ENCODE measurements at places on chromosomes 2 and 18.

- DNase-seq: no peak
Observed at GRCh38 chr2:65722028-65722778, 289.8 kb upstream of the SPRED2 start.

- DNase-seq: no peak
Observed at GRCh38 chr2:239429473-239430350, 28.9 kb upstream of the HDAC4 start.

DNA sequence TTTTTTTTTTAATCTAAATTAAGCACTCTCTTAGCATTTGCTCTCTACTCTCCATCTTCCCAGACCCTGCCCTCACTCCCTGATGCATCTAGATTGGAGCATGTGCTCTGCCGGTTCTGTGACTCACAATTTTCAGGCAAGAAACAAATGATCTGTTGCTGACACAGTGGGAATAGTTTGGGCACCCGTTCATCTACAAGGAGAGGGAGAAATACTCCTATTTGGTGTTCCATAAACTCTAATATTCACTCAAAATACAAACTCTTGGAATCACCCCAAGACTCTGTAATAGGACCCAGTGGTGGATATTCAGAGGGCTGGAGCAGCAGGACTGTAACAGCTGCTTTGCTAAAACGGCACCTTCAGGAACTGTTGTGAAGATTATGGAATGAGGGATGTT, 37.1 kb upstream of the LINC00305 start:
- no peak for DNase-seq

DNA sequence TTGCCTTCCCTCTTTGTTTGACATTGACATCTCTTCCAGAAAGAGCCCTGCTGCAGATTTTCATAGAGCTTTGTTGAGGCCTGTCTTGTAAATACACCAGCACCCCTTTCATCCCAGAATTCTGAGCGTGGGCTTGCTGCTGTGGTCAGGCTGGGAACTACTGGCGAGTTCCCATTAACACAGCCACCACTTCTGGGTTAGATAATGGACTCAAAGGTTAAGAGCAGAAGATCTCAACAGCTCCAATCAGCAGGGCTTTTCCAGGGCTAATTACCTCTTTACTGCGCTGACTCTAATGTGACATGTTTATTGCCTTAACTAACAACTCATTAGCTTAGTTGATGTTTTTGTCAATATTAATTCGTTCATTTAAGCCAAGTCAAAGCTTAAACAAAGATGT, 235.9 kb upstream of the BOD1L2 start:
- no peak for DNase-seq

GRCh38 chr2:98833172-98833916, 102.4 kb upstream of the MGAT4A start:
- DNase-seq: no peak

DNA sequence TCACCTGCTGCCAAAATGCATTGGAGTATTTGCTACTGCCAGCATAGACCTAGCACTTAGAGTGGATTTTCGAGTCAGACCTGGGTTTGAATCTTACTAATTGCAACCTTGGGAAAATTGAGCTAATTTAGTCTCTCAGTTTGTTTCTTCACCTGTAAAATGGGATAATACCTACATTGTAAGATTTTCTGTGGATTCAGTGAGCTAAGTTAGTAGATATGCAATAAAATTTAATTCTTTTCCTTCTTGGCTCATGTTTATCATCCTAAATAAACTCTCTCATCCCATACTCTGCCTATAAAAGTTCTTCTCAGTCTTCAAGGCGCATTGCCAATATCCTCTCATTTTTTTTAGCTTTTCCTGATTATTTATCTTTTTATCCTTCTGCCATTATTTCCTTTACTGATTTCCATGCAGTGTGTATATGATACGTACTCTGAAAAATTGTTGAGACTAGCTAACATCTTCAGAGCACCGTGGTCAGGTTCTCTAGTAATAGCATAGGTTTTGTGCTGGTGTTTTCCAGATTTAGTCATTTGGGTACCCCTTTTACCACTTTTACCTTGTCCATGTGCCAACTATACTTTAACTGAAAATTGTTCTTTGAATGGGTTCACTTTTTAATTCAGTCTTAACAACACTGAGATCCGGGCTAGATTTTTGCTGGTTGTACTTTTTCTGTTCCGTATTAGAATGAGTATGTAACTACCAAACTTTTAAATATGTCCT, 7.3 kb downstream of the CEP192 start:
- no peak for DNase-seq

- DNase-seq: no peak
Observed at GRCh38 chr2:183242937-183243336, 118.7 kb downstream of the NUP35 start.

Measured in head of caudate nucleus (tissue), 42 donors.